ENCODE measurements at places on chromosomes 11 and 22.

DNA sequence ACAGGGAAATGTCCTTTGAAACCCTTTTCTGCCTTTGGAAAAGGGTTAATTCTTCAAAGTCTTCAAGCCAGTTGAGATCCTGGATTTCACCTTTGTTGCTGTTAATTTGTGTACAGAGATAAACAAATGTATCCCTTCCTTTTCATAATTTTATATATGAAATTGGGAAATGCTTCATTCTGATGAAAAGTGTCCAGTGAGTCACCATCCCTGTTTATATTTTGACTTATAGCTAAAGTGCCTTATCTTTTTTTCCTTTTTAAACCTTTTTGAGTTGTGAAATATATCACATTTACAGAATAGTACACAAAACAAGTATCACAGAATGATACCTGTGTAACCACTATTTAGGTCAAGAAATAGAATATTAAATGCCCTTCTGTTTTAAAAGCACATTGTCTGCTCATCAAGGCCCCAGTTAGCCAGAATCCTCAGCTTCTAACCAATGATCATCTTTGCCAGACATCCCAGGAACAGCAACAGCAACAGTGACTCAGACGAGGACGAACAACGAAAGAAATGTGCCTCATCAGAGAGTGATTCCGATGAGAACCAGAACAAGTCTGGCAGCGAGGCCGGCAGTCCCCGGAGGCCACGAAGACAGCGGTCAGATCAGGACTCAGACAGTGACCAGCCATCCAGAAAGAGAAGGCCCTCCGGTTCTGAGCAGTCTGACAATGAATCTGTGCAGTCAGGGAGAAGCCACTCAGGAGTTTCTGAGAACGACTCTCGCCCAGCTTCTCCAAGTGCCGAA is 27.3 kb downstream of the CTR9 start:
- DNase-seq: no peak

- DNase-seq: no peak
These were observed 45.6 kb downstream of the EIF3F start for GRCh38 chr11:8032576-8033304.

DNA sequence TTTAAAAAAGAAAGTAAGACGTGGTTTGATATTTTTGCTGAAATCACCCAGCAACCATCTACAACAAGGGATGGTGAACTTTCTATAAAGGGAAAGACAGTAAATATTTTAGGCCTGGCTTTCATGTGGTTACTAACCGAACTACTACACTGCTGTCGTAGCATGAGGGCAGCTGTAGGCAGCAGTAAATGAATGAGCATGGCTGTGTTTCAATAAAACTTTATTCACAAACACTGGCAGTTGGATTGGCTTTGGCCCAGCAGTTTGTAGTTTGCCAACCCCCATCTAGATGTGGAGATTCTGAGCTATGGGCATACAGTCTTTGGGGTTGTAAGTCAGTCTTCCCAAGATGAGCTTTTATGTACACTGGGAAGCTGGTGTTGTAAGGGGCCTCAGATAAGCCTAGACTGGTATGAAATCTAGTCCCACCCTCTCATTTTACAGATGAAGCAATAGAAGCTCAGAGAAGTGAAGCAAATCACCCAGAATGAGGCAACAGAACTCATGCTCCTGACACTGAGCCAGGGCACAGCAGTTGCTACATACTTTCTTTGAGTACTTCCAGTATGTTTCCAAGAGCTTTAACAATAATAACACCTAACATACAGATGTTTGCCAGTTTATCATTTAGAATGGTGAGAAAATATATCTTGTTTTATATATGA is 204.4 kb downstream of the ADAMTS15 start:
- DNase-seq: no peak

GRCh38 chr11:115941481-115941993 is 437.3 kb upstream of the CADM1 start:
- no peak for DNase-seq

- no peak for DNase-seq
These were observed 35.0 kb downstream of the PDGFB start for GRCh38 chr22:39209756-39210155.
